Skeletal muscle cell (primary cell): ENCODE measurements at places on chromosomes 1 and 21.

- no peak for DNase-seq
Measured at GRCh38 chr1:36162680-36163239, 6.8 kb downstream of the MAP7D1 start.

- no peak for DNase-seq
Measured at GRCh38 chr1:30868833-30869435, 39.6 kb downstream of the SDC3 start.

- DNase-seq = peak; percentile 75
Measured at GRCh38 chr1:206700445-206701036, 15.8 kb downstream of the MAPKAPK2 start.

- no peak for DNase-seq
Measured at GRCh38 chr21:44427241-44428120, 27.8 kb upstream of the LRRC3 start.

DNA sequence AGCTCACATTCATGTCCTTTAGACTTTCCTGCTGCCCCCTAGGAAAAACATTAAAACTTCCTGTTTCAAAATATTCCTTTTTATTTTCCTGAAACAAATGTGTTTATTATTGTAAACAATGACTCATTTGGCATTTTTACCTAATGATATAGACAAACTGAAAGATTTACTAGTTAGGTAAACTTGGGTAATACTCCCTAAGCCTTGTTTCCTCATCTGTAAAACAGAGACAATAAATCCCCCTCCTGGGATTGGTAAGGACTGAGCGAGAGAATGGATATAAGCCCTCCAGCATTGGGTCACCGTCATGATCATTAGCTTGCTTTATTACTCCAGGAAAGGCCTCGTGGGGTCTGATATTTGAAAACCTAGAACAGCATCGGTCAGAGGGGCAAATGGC lies 59.8 kb downstream of the LPAR3 start:
- no peak for DNase-seq

GRCh38 chr1:176811511-176812288 lies 348.7 kb downstream of the PAPPA2 start:
- no peak for DNase-seq

DNA sequence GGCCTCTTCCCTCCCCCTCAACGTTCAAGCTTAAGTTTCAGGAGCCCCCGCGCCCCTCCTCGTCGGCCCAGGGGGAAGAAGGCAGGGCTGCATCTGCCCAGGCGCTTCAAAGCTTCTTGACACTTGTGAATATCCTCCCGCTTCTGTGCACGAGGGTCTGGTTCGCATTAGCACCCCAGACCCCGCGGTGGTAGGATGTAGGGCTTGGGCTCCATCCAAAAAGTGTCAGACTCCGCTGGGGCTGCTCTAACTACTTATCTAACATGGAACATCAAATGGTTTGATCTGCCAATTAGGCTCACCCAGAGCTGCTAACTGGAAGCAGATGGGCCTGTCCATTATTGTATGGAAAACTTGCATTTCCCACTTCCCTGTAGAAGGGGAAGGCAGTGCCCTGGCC lies 28.9 kb downstream of the TAS1R2 start:
- DNase-seq = no peak

- DNase-seq = peak; percentile 41
Measured at GRCh38 chr1:91924146-91924545, 25.1 kb upstream of the BRDT start.

DNA sequence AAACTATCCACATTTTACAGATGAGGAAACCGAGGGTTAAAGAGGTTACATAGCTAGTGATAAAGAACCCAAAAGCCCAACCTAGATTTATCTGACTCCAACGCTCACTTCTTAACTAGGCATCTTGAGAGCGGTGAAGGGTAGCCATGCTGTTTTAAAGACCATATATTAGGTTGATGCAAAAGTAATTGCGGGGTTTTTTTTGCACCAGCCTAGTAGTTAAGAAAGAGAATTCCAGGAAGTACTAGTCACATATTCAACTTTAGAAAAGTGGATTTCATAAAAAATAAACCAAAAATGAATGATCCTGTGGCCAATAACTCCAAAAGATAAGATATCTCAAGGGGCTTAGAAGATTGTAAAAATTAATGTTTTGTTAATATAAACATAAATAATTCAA lies 162.1 kb downstream of the GLUL start:
- no peak for DNase-seq

GRCh38 chr1:162390396-162391185 lies 9.1 kb downstream of the C1orf226 start:
- DNase-seq = no peak

GRCh38 chr1:159113596-159114433 lies 37.2 kb upstream of the AIM2 start:
- DNase-seq = no peak

DNA sequence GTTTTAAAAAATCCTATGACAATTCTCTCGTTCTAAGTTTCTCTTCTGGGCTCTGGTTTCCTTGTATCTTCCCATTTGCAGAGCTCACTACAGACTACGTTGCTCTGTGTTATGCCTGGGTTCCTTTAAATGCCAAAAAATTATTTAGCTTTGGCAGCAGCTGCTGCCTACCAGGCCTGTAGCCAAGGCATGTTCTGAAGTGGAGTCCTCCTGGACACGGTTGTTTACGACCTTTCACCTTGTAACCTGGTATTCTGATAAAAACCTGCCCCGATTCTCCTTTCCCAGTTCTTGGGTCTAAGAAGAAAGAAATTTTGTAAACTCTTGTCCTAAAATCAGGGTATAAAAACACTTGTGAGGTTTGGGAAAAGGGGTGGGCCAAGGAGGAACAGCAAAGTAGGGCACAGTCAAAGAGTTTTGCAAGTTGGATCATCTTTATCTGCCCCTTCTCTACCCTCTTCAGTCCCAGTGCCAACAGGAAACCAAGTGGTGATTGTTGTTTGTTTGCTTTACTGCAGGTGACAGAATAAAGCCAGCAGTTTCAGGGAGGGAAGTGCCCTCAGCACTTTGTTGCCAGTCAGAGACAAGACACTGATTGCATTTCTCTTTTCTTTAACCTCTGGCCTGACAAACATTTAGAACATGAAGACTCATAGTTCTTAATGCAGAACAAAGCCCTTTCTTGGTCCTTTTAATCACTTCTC lies 3.1 kb upstream of the TXNIP start:
- DNase-seq = no peak

- no peak for DNase-seq
Measured at GRCh38 chr21:33522953-33523349, 19.0 kb downstream of the GART start.

- DNase-seq = no peak
Measured at GRCh38 chr1:204092632-204093420, 19.9 kb downstream of the SOX13 start.

DNA sequence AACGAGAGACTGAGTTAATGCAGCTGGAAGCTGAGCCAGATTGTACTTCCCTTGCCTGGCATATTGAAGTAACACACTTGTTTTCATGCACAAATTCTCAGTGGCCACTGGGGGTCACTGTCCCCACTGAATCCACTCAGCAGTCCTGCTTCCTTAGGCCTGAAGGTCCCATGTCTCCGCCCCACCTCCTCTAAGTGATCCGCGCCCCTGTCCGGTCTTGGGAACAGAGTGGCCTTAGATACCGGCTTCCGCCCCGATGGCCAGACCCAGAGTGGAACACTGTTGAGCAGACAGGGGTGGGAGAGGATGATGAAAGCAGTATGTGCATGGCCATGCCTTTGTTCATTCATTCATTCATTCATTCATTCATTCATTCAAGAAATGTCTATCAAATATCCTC lies 34.8 kb downstream of the CHAF1B start:
- peak; percentile 67 for DNase-seq

GRCh38 chr1:43206600-43207228 lies 34.6 kb downstream of the CFAP57 start:
- DNase-seq = peak; percentile 76

DNA sequence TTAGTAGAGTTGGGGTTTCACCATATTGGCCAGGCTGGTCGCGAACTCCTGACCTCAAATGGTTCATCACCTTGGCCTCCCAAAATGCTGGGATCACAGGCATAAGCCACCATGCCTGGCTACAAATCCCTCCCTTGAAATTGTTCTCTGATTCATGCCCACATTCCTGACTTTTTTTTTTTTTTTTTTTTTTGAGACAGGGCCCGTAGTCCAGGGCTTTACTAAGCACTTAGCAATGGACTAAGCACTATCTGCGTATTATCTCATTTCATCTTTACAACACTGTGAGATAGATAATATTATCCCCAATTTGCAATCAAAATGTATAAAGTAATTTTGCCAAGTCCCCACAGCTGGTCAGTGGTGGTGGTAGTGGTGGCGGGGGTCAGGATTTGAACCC lies 58.9 kb downstream of the VWA5B1 start:
- DNase-seq = no peak

DNA sequence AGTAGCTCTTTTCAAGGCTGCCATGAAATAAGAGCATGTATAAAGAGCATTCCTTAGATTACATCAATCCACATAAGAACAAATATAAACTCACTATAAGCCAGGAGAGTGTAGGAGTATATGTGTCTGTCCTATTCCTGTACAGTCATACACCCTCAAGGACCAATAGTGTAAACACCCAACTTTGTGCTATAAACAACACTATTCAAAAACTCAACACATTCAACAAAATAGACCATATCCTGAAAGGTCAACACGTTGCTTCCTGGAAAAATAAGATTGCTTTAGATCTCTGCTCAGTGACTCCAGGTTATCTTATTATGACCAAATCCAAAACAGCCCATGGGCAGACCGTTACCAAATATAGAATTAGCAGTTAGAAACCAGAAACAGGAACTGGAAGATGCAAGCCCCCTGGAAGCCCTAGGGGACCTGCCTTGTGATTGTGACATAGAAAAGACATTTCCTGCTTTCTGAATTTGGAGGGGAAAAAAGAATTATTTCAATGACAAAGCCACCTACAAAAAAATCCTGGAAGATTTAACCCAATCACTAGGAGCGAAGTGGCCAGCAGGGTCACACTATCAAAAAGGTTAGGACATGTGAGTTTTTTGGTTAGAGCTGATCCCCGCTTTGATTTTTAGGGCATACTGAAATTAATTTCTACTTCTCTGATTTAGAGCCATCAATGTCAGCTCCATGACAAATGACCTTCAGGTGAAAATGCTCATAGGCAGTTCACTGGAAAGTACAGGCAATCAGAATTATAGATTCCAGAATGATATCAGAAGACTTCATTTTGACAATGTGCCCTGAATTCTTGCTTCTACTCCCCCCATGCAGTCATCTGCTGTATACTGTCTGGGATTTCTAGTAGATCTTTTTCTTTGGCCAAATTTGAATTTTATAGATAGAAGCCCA lies 59.9 kb downstream of the LRRC8C start:
- DNase-seq = no peak

DNA sequence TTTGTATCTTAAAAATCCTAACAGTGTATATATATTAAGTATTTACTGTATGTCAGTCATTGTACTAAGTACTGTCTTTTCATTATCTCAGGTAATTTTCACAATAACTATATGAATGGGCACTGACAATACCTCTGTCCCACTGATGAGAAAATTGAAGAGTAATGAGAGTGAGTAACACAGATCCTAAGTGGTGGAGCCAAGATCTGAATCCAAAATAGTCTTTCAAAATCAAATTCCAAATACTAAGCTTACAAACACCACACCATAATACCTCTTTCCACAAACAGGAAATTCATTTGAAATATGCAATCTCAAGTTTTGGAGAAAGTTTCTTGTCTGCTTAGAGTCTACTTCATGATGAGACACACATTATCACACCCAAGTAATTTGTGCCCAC lies 105.9 kb upstream of the EDEM3 start:
- no peak for DNase-seq

- DNase-seq = no peak
Measured at GRCh38 chr1:43074244-43074643, 97.8 kb downstream of the EBNA1BP2 start.

- DNase-seq = no peak
Measured at GRCh38 chr1:5819391-5820025, 172.7 kb downstream of the NPHP4 start.

GRCh38 chr1:226989085-226989920 lies 49.2 kb downstream of the COQ8A start:
- DNase-seq = no peak

GRCh38 chr1:43464681-43465504 lies 11.2 kb upstream of the HYI start:
- DNase-seq = no peak

DNA sequence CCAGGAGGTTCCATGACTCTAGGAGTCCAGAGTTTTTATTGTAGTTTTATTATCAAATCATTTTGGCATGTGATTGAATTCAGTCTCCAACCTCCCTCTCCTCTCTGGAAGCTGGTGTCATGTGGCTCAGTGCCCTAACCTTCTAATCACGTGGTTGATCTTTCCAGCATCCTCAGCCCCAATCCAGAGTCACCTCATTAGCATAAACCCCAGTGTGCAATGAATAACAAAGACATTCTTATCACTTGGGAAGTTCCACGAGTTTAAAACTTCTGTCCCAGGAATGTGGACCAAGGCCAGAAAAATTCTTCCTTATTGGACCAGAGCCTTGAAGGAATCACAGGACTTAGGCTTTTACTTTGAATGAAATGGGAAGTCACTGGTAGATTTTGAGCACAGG lies 52.2 kb downstream of the KIRREL1 start:
- DNase-seq = no peak

DNA sequence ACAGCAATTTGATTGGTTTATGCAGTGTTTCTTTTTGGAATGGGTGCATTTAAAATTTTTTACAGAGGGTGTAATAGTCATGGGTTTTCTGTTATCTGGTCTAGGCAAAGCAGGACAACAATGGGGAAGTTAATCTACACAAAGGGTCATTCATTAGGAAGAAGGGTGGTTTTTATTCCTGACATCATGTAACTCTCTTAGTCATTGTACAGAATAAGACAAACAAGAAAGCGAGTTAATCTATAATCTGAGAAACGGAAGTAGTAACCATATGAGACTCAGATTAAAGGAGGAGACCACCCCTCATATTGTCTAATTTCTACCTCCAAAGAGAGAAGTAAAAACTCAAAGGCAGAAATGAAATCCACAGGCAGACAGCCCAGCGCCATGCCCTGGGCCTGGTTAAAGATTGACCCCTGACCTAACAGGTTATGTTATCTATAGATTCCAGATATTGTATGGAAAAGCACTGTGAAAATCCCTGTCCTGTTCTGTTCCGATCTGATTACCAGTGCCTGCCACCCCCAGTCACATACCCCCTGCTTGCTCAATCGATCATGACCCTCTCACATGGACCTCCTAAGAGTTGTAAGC lies 10.5 kb upstream of the IFI6 start:
- DNase-seq = no peak

GRCh38 chr1:19661721-19662228 lies 2.9 kb upstream of the HTR6 start:
- DNase-seq = no peak

- DNase-seq = no peak
Measured at GRCh38 chr21:27646056-27646455, 679.2 kb upstream of the ADAMTS5 start.

GRCh38 chr1:91754816-91755580 lies 131.0 kb downstream of the TGFBR3 start:
- no peak for DNase-seq

DNA sequence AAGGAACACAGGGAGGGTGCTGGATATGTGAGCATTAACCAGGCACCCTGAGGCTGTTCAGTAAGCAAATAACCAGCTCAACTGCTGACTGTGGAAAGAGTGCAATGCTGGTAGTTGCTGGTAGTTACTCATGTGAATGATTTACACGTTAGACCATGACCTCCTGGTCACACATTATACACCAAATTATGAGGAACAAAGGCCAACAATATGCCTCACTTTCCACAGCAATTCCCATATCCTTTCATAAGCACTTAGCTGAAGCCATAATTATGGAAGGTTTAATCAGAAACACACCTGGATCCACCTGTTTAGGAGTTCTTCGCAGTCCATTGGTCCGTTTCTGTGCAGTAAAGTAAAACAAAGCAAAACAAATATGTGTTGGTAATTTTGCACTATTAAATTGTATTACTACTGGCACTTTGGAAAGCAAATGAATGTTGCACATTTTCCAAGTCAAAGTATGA lies 281.8 kb downstream of the VAV3 start:
- DNase-seq = no peak
